ENCODE measurements at places on chromosomes 2 and 18.

GRCh38 chr2:151886241-151886640 is 58.0 kb upstream of the ARL5A start:
- DNase-seq: no peak

GRCh38 chr2:27400348-27401135 is 8.8 kb downstream of the PPM1G start:
- DNase-seq: no peak

- DNase-seq: peak; percentile 56
Observed at GRCh38 chr2:75640621-75641121, 5.9 kb upstream of the MRPL19 start.

DNA sequence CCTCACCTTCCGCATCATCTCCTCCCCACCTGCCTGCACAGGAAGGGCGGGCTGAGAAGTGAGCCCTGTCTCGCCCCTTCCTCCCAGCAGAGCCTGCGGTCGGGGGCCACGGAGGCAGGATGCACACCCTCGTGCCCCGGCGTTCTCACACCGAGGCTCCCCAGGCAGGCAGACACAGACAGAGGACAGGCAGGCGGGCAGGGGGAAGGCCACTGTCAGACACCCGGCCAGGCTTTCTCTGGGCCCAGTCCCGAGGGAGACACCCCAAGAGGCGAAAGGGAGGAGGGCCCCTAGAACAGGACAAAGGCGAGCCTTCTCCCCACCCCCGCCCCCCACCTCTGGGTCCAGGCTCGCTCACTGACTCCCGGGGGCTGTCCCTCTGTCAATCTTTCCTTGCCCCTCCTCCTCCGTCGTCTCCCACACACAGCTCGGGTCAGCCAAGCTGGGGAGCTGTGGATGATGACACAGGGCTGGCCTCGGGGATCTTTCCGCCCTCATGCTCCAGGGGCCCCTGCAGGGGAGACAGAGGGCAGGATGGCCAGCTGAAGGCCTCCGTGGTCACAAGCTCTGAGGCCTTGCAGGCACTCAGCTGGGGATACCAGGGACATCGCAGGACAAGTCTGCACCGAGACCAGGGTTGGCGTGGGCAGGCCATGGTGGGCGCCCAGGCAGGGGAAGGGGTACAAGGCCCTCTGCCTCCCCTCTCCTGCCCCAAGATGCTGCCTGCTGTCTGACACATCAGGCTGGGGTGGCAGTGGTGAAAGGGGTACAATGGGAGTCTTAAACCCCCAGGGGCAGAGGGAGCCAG is 24.9 kb downstream of the BIN1 start:
- DNase-seq: peak; percentile 73

DNA sequence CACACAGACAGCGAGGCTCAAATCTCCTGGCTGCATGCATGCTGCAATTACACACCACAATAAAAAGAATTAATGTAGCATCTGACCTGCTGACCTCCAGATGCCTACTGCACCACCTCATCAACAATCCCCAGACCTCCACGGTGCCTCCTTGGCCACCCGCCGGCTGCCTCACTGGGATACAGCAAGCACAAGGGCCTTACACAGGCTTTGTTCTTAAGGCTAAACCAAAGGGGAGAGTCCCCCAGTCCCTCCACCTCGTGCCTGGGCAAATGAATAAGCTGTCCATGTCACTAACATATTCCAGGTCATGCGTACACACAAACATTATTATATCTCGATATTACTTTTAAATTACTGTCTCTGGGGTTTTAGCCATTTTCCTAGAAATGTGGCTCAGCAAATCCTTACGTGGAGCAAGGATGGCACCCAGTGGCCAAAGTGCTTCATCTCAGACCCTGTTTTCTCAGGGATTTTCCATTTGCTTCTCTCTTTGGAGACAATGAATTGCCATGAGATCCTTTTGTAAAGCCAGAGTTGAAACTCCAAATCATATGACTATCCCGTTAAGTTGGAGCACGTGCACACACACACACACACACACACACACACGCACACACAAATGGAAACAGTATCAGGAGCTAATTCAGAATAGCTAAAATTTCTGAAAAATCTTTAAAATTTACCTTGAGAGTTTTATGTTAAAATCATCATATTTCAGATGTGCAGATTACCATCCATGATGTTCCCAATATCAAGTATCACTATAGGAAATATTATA is 313.8 kb downstream of the PDE11A start:
- no peak for DNase-seq

- no peak for DNase-seq
Observed at GRCh38 chr2:235793163-235793752, 299.4 kb downstream of the AGAP1 start.

GRCh38 chr18:57084331-57085271 is 62.3 kb upstream of the BOD1L2 start:
- no peak for DNase-seq

GRCh38 chr2:232795920-232796319 is 19.6 kb upstream of the KCNJ13 start:
- no peak for DNase-seq

DNA sequence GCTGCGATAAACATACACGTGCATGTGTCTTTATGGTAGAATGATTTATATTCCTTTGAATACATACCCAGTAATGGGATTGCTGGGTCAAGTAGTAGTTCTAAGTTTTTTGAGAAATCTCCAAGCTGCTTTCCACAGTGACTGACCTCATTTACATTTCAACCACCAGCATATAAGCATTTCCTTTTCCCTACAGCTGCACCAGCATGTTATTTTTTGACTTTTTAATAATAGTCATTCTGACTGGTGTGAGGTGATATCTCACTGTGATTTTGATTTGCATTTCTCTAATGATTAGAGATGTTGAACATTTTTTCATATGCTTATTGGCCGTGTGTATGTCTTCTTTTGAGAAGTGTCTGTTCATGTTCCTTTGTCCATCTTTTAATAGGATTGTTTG is 22.8 kb downstream of the GALNT1 start:
- no peak for DNase-seq

GRCh38 chr2:28327581-28327955 is 65.1 kb upstream of the FOSL2 start:
- no peak for DNase-seq

GRCh38 chr2:26469092-26469710 is 8.7 kb downstream of the OTOF start:
- peak; percentile 54 for DNase-seq

GRCh38 chr2:105110295-105110829 is 72.5 kb downstream of the MRPS9 start:
- no peak for DNase-seq

DNA sequence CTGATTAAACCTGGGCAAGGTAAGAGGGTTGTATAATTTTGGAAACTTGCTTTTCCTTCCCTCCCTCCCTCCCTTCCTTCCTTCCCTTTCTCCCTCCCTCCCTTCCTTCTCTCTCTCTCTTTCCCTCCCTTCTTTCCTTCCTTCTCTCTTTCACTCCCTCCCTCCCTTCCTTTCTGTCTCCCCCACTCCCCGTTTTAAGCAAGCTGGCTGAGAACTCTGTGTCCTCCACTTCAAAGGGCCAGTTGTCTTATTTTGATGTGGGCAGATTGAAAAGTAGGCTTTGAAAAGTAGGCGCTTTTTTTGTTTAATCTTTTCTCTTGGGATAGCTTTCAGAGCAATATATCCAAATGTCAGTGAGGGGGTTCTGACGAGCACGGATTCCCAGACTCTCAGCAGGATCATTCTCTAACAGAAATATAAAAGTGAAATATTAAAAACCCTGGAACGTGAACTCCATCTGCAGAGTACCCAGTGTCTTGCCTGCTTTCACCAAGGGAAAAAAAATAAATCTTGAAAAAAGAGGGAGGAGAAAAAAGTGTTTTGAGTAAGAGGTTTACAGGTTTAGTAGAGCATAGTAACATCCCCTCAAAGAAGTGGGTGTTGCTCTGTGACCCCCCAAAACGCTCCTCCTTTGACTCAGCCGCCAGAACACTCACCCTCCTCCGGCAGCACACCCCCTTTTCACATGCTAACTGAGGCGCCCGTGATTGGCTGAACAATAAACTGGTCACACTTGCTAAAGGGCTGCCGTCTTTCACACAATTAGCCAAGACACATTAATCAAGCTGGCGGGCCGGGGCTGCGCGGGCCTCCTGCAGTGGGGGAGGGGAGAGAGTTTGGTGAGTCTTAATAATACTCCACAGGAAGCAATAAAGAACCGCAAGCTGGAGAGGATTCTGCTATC is 52.2 kb downstream of the CDK15 start:
- DNase-seq: peak; percentile 17

DNA sequence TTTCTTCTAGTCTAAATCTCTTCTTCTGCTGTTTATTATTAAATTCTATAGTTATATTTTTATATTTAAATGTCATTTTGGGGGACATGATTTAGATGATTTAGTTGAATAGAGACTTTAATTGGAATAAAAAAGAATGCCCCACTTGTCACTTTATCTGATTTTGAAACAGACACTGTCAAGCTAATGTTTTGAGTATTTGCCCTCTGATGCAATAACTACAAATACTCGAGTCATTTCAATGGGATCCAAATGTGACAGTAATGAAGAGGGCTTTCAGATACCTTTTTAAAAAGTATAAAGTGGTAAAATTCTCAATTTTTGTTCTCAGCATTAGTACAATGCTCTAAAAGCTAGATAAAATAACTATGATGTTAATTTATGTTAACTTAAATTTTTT is 257.3 kb upstream of the SESTD1 start:
- DNase-seq: no peak

- DNase-seq: no peak
Observed at GRCh38 chr2:236321415-236321814, 57.2 kb upstream of the ASB18 start.

DNA sequence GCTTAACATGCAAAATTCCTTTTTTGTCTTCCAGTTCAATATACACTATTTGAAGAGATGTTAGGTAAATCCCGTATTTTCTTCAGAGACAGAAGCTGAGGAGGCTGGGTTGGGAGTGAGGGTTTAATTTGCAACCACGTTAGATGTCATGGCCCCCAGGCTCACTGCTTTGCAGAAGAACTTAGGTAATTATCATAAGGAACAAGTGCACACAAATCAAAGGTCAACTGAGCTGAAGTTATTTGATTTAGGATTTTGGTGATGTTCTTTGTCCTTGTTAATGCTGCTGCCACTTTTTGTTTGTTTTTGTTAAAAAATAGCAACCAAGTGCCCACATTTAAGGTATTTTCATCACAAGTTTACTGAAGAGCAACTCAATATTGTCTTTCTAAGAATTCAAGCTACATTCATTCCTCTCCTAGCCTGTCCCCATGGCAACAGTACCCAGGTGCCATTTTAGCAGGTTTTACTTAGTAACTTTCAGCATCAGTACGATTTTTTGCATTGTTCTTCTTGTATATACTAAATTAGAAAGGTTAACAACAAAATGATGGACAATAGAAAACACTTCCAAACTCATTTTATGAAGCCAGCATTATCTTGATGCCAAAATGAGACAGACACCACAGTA is 62.9 kb upstream of the NDUFV2 start:
- DNase-seq: no peak

GRCh38 chr2:143787674-143788073 is 658.5 kb downstream of the ARHGAP15 start:
- no peak for DNase-seq

GRCh38 chr18:68874361-68874760 is 76.5 kb downstream of the CCDC102B start:
- no peak for DNase-seq

DNA sequence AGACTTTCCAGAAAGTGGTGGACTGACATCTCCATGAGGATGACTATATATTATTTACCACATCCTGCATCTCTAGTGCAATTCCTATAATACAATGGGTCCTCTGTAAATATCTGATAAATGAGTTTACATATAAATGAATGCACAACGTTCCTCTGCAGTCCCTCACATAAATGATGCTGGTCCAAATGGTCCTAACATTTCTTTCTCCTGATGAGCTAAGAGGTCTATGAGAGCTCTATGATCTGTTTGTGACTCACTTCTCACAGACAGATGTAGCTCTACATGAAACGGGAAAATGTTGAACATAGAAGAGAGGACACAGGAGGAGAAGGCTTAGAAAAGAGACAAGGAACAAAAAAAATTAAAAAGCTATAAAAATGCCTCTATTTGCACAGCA is 201.2 kb upstream of the PIK3C3 start:
- no peak for DNase-seq

DNA sequence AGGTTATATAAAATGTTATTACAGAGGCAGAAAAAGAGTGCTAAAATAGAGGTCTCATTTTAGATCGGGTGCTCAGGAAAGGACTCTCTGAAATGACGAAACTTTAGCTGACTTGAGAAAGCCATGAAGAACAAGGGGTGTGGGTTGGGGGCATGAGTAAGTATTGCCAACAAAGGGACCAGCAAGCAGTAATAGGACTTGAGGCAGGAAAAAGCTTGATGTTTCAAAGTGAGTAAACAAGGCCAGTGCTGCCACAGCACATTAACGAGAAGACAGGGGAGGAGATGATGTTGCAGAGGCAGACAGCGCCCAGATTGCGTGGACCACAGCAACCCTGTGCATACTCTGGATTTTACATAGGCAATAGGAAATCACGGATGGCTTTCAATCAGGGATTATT is 318.8 kb downstream of the ZEB2 start:
- peak; percentile 25 for DNase-seq

DNA sequence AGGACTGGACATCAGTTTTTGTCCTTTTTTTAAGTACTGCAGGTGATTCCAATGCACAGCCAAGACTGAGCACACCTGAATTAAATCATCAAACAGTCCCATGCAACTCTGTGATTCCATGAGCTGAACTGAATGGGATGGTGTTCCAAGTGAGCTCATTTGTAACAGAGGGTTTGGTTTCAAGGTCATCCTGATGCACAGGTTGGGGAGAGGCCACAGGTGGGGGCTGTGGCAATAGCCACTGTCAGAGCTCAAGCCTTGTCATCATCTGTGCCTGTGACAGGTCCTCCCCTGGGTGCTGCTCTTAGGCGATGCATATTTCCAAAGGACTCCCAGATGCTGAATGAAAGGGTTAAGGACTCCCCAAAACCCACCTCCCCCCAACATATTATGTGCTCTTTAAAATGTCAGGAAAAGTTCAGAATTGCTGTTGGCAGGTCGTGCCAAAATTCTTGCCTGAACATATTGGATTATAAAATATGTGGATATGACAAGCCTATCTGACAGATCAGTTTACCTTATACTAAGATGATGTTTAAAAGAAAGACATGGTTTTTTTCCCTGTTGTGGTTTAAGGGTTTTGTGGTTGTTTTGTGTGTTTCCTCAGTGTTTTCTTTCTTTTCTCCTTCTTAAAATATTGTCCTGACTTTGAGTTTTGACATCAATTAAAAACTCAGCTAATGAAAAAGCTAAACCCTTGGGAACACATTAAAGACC is 263.5 kb upstream of the SIX2 start:
- DNase-seq: no peak

DNA sequence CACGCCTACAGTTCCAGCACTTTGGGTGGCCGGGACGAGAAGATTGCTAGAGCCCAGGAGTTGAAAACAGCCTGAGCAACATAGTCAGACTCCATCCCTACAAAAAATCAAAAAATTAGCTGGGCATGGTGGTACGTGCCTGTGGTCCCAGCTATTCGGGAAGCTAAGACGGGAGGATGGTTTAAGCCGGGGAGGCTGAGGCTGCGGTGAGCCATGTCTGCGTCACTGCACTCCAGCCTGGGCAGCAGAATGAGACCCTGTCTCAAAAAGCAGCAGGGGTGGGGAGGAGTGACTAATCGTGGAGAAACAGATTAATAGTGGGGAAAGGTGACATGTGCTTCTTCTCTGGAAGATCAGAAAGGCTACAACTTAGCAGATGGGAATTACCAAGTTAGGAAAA is 58.1 kb upstream of the GPC1 start:
- no peak for DNase-seq

- no peak for DNase-seq
Observed at GRCh38 chr2:117087535-117088291, 726.8 kb upstream of the DDX18 start.

- DNase-seq: no peak
Observed at GRCh38 chr2:45874344-45874743, 222.9 kb downstream of the PRKCE start.
